ENCODE measurements at places on chromosomes 2 and 18.

GRCh38 chr2:88729061-88729745 is 37.7 kb downstream of the RPIA start:
- DNase-seq = no peak

DNA sequence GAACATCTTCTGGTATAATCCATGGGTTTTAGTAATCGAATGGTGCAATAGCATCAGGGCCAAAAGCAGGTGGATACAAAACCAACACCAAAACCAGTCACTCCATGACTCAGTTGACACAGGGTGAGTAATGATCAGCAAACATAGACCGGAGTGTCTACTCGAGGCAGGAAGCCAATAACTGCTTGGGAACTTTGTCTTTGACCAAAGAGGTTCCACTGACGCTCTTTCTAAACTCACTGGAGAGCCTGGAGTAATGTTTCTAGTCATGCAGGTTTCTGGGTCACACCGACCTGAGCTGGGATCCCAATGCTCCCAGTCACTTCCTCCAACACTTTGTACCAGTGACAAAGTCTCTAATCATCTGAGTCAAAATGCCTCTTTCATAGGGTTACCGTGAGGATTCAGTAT is 30.9 kb downstream of the MREG start:
- no peak for DNase-seq

DNA sequence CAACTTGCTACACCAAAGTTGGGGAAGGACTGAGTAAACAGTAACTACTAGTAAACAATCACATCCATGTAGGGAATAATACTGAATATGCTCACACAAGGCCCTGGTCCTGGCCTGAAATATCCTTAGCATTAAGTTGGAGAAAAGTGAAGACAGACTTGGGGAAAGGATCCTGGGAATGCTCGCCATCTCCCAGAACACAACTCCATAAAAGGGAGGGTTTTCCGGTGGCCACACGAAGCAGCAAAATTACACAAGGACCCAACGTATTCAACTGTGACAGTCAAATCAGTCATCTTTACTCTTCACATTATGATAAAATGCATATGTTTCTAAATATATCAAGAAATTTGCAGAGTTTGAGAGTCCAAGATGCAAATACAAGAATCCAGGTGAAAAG is 7.3 kb downstream of the NEMP2 start:
- no peak for DNase-seq

DNA sequence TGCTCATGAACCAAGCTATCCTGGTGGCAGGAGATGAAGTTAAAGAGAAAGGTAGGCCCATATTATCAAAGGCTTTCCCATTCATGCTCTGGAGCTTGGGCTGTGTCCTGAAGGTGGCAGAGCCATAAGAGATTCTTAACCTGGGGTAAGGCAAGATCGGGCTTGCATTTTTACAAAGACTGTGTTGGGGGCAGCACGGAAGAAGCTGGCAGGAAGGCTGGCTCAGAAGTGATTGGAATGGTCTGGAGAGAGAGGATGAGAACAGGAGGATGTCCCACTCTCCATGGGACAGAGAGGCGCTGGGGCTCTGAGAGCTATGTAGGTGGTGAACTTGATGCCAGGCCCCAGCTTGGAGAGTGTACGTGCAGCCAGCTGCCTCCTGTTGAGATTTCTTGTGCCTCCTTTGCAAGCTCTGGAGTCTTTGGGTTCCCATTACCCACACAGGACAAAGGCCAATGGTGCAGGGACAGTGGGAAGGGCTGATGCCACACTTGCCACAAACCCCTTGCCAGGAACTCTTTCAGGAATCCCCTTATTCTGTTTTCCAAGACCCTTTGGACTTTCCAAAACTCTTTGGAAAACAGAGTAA is 40.6 kb upstream of the FZD5 start:
- no peak for DNase-seq

All from stimulated activated CD4-positive, alpha-beta T cell treated with anti-CD3 and anti-CD28 coated beads, TNF-alpha, amount 100 ng/mL, for 4 hours (primary cell).